Cardiac muscle cell (in vitro differentiated cells and primary cell): ENCODE measurements at places on chromosomes 4 and X.

DNA sequence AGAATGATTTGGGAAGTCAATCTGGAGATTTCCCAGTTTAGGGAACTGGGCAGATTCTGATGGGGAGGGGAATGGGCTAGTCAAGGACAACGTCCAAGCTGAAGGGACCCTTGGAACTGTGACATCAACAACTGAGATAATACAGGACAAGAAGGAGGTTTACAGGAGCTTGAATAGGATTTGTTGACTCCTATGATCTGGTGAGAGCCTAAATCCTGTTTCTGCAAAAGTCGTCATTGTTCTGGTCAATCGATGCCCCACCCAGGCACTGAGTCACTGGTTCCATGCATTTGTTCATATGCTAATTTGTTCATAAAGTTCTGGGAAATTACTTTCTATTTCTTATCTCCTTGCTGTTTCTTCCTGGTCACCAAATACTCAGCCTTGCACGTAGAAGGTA lies 15.3 kb upstream of the PDGFRA start:
- DNase-seq, result peak; percentile 48

GRCh38 chr4:38132843-38133662 lies 172.9 kb downstream of the PTTG2 start:
- DNase-seq, result no peak

DNA sequence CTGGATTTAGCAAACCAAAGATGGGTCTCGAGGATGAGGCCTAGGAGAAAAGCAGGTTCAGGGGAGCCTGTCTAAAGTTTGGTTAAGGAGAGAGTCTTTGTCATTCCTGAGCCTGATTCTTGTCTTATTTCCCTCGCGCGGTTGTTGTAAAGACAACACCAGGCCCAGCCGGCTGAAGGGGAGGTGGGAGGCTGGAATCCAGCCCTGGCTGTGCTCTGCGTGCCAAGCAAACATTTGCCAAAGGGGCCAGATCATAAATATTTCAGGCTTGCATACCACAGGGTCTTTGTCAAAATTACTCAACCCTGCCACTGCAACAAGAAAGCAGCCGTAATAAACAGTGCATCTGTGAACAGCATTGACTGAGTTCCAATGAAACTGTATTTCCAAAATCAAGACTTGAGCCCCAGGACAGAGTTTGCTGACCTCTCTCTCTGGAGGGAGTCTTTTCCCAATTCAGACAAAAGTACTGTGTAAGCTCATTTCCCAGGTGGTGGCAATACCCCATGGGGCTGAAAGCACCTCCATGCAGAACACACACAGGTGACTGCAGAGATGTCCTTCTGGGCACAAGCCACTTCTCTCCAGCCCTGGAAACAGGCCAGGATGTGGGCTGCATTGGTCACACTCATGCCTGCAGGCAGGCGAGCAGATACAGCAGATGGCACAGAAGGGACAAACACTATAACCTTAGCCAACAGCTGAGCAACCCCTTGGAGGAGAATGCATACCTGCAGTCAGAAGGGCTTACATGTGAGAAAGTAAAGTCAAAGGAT lies 320.3 kb downstream of the STK32B start:
- no peak for DNase-seq

GRCh38 chrX:42900947-42901346 lies 123.0 kb upstream of the PPP1R2C start:
- no peak for DNase-seq

GRCh38 chr4:98482847-98483806 lies 175.3 kb downstream of the TSPAN5 start:
- no peak for DNase-seq

GRCh38 chrX:78957768-78958130 lies 12.6 kb downstream of the P2RY10 start:
- no peak for DNase-seq

DNA sequence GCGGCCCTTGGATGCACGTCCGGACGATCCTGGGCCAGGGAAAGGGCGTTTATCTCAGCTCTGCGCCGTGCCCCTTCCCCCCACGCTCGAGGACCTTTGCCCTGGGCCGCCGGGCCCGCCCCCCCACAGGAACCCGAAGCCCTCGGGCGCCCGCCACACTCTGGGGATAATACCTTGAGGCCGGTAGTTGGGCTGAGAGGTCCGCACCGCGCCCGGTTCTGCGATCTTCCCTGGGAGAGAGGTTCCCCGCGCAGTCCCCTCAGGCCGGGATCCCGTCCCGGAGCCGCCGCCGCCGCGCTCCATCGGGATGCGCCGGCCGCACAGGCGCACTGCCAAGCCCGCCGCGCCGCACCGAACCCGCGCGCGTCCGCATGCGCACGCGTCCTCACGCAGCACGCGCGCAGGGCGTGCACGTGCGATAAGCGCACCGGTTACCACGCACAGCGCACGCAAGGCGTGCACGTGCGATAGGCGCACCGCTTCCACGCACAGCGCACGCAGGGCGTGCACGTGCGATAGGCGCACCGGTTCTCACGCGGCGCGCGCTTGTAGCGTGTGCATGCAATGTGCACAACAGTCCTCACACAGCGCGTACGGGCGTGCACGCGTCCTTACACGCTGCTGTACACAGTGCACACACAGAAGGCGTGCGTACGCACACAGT lies at the start of gene MAP7D2:
Gene MAP7D2 (minus strand): TSS at position 331 of the 664 bp plus-strand sequence. CDS start 28 bp downstream, at position 303.
- DNase-seq, result no peak

DNA sequence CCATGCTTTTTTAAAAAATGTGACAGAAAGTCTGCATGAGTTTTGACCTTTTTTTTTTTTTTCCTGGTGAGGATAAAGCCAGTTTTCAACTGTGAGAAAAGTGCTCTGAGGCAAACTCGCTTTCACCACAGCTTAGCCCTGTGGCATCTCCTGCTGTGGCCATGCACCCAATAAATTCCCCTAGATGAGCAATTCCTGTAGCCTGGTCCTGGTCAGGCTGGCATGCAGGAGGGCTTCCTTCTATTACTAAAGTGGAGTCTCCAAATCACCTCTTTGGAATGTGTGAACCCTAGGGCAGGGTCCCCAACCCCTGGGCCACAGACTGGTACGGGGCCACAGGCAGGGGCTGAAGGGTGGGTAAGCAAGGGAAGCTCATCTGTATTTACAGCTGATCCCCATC lies 265.4 kb downstream of the RAPGEF2 start:
- no peak for DNase-seq

DNA sequence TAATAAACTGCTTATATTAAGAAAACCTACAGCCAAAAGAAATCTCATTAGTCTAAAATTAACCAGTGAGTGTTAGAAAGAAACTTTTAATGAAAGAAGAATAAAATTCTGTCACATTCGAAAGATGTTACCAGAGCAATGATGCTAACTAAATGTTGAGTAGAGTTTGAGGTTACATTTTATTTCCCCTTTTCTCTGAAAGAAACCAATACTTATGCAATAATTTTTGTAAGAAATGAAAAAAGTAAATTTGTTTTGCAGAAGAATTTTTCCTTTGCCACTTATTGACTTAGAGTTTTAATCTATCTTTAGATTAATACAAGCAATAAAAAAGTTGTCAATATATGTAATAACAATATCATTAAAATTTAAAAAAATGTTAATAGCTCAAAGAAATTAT lies 574.0 kb upstream of the GALNTL6 start:
- no peak for DNase-seq

DNA sequence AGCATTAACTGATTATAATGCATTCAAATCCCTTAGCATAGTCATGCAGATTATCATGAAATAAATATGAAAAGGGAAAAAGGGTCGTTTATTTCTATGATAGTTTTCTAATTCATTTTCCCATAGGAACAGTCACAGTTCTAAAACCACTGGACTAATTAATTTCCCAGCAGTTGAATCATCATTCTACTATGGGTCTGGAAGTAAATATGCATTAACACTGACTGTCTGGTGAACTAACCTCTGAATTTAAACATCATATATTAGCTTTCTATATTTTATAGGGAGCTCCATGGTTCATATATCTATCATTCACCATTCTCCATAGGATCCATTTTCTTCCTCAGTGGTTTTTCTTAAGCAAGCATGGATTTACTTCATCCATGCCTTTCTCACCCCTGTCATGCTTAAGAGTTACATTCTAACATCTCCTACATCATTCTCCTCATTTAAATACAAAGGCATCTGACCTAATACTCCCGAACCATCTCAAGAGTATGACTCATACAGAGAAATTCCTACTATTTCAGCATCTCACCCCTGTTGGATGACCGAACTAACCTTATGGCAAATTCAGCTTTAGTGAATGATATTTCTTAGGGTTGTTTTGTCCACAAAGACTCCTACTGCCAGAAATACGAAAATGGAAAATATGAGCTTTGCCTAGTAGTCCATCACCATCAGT lies 198.7 kb upstream of the ADAMTS3 start:
- peak; percentile 90 for DNase-seq

DNA sequence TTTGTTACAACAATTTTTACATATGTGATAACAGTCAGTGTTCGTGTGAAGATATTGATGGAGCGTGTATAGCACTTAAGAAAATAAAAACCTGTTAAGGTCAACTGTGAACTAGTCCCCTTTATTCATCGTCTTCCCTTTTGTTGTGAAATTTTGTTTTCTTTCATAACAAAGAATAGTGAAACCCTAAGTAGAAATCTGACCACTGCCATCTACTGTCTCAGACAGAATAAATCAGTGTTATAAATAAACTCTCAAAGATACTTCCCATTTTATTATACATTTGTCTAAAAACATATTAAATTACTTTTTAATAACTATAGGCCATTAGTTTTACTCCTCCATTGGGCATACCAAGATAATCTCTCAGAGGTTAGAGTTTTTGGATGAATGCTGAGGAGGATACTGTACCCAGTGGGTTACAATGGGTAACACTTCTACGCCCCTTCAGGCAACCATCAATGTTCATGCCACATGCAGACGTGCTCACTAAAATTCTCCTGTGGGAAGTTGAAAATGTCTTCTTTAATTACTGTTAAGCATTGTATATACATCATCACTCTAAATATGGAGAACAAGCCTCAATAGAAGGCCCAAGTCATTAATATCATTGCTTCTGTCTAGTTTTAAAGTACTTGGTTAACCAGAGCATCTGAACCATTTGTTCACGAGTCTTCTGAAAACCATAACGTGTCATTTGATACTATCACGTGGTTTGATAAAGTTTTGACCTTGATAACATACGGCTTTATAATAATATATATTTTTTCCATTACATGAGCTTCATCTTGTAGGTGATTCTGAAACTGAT lies 171.2 kb downstream of the TMA16 start:
- DNase-seq, result no peak

DNA sequence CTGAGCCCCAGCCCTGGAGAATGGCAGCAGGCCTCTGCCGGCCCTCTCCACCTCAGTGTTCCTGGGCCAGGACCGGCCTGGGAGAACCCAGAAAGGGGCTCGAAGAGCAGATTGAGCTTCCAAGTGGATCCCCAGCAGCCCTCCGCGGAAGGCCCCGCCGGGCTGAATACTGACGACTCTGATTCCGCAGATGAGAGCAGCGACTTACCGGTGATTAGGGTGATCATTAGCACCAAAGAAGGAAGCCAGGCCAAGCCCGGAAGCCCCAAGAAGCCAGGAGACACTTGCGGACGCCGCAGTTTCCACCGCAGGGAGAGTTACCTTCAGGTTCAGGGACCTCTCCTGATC lies 876 bp downstream of the LOC101059915 start:
- no peak for DNase-seq

GRCh38 chr4:7971159-7971631 lies 31.5 kb upstream of the AFAP1 start:
- no peak for DNase-seq

- peak; percentile 10 for DNase-seq
These were observed 279.9 kb upstream of the SLIT2 start for GRCh38 chr4:19971829-19972228.

DNA sequence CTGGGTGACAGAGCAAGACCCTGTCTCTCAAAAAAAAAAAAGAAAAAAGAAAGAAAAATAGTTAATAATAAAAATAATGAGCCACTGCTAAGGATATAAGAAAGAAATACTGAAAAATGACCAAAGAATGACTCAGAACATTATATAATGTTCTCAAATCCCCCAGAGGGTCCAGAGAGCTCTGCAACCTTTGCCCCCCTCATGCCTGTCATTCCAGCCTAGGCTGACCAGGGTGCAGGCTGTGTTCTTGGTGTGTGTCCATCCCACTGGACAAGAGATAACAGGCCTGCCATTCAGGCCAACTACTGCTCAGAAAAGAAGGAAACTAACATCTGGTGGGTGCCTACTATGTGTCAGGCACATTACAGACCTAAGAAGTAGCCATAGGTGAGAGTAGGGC lies 72.7 kb upstream of the EDNRA start:
- no peak for DNase-seq

DNA sequence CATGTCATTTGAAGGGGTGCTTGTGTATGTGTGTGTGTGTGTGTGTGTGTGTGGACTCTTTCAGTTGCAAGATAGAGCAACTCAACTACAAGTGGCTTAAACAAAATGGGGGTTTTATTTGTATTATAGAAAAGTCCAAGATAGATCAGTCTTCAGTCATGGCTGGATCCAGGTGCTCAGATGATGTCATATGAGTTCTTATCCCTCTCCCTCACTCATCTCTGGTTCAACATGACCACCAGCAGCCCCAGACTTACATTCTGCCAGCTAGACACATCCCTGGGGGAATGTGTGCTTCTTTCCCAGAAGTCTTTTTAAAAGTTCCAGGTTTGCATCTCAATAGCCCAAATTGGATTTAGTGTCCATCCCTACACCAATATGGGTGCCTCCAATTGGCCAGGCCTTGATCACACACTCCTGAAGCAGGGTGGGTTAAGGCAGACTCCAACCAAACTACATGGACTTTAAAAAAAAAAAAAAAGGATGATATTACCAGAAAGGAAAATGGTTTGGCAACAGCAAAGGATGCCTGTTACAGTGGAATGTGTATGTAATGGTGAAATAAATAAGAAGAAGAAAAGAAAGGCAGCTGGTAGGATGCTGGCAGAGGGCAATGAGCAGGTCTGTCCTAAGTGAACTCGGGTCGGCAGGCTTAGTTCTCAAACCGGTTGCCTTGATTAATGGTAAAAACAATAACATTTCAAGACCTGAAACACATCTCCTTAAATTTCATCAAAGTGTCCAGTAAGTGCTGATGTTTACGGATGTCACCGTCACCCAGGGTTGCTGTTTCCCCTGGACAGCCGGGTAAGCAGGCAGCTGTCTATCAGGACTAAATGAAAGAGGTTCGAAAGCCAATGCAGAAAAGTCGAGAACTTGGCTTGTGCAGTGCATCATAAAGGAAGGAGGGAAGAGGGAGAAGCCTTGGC lies 107.7 kb downstream of the SMIM20 start:
- DNase-seq, result no peak

GRCh38 chr4:73731968-73732610 lies 8.3 kb upstream of the CXCL8 start:
- DNase-seq, result no peak

DNA sequence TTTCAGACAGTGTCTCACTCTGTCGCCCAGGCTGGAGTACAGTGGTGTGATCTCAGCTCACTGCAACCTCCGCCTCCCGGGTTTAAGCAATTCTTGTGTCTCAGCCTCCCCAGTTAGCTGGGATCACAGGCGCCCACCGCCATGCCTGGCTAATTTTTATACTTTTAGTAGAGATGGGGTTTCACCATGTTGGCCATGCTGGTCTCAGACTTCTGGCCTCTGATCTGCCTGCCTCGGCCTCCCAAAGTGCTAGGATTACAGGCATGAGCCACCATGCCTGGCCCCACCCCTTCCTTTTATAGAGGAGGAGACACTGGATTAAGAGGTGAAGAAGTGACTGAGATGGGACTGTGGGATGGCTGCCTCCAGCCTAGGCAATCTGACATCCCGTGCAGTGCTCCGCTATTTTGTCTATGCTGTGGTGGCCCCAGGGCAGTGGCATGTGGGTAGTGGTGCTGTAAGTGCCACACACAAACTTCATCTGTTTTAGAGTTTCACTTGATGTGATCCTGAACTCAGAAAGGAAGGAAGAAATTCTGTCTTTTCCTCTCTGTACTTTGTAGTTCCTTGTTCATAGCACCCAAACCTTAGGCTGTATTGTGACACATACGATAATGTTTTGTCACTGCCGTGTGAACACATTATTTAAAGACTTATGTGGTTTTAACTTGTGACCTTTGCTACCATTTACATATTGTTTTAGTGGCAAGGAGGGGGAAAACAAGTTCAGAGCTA lies 48.9 kb downstream of the FNIP2 start:
- DNase-seq, result no peak
